ENCODE measurements at places on chromosomes 12 and 14.
A peak's percentile ranks its signal among the peaks of the same experiment; 100 is the strongest.

- DNase-seq, result no peak
Measured at GRCh38 chr12:127809275-127809674, 457.7 kb upstream of the TMEM132C start.

DNA sequence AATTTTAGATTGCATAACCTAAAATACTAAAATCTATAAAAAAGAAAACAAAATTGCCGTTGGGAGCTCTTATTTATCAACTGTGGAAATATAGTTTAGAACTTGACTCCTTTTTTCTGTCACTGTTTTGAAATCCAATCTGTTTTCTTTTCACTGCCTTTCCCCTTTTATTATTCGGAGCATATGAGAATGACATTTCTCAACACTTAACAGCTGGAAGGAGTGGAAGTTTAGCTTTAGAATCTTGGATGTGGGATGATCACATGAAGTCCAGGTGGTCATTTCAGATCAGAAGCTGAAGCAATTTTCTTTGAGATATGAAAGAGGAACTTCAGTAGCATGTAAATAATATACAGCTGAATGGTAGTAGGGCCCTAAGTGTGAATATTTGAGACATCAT, 16.7 kb downstream of the TRHDE start:
- no peak for DNase-seq

- DNase-seq, result no peak
Measured at GRCh38 chr12:103257763-103258162, 238.0 kb downstream of the C12orf42 start.

- DNase-seq, result no peak
Measured at GRCh38 chr12:18165422-18165871, 75.5 kb upstream of the RERGL start.

DNA sequence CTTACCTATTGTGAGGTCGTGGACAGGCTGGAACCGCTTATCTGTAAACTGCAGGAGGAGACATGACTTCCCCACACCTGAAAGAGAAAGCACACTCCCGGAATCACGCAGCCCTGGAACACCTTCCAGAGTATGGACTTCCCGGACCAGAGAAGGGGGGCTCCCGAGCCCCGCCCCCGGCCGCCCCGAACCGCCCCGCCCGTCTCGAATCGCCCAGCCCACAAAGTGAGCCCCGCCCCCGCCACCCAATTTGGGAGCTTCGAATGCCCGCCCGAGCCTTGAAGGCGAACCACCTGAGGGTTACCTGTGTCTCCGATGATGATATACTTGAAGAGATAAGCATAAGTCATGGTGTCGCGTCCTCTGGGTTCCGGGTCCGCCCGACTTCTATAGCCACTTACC, 235 bp downstream of the RAB2B start:
- DNase-seq, result peak; percentile 85

DNA sequence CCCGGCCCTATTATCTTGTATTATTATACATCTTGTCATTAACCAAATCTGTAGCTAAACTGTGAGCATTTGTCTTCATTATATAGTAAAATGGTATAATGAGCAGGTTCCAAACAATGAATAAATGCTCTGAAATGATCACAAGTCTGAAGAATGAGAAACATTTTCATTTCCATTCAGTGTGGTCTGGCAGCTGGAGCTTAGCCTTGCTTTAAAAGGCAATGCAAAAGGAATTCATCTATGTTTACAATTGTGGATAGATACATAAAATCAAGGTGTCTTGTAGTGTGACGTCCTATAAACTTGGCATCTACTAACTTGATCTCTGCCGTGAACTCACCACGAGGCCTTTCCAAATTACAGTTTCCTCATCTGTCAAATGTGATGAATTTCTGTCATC, 168.3 kb downstream of the RMST start:
- no peak for DNase-seq

DNA sequence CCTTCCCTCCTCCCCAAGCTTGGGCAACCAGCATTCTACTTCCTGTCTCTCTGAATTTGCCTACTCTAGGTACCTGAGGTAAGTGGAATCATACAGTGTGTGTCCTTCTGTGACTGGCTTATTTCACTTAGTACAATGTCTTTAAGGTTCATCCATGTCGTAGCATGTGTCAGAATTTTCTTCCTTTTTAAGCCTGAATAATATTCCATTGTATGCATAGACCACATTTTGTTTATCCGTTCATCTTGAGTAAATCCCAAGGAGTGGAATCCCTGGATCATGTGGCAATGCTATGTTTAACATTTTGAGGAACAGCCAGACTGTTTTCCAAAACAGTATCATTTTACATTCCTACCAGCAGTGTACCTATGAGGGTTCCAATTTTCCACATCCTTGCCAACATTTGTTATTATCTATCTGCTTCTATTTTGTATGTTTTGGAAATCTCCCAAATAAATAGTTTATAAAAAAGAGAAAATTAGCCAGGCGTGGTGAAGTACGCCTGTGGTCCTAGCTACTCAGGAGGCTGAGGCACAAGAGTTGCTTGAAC, 12.4 kb downstream of the HSP90AA1 start:
- no peak for DNase-seq

- peak; percentile 38 for DNase-seq
Measured at GRCh38 chr14:99522025-99522401, 40.8 kb downstream of the CCNK start.

Measured in nephron progenitor cell (in vitro differentiated cells).